NCI-H526 treated with DMSO at 0.1 percent for 48 hours (cell line): ENCODE measurements at places on chromosomes 13 and 19.

GRCh38 chr13:80173224-80173623, 167.7 kb downstream of the SPRY2 start:
- no peak for DNase-seq

DNA sequence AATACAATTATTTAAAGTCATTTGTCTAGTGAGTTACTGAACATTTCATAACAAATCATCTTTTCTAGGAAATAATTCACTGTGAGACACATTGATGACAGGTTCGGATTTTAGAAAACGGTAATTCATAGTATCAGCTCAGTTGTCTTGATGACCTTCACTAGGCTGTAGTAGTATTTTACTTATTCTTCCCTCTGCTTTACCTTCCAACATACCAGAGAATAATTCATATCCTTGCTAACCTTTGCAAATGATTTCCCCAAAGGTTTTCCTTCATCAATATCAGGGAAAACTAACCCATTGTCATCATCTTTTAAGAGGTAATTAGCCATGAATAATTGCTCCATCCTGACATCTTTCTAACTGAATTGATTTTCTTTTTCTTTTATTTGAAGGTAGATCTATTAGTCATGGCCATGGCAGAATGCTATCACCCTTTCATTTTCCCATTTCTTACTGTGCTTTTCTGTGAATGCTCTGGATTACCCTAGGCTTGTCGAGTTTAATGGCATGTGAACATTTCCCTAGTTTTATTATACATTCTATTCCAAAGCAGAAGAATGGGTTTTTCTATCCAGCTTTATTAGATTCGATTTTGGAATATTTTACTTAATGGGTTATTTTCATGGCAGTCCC, 299.2 kb downstream of the OLFM4 start:
- no peak for DNase-seq

DNA sequence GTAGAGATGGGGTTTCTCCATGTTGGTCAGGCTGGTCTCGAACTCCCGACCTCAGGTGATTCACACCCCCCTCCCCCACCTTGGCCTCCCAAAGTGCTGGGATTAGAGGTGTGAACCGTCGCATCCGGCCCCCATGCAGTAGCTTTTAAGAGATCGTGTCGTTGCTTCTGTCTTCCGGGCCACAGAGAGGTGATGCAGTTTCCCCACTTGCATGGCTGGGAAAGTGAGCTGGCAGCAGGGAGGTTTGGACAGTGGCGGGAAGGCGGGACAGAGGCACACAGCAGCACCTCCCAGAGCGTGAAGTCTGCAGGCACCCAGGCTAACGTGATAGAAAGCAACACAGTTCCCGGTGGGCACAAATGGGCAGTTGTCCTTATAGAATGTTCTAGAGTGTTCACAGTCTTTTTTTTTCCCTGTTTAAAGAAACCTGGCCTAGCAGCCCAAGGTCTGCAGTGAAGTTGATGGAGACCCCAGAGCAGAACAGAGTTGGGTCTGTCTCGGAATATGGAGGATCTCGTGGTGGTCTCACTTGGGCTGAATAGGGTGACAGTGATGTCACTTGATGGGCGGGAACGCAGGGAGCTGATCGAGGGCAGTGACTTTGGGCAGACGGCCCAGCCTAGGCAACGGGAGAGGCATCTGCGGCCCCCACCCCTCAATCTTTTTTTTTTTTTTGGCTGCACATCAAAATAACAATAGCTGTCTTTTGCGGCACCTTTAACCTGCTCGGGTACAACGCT, 4.9 kb downstream of the UHRF1 start:
- no peak for DNase-seq

- DNase-seq: no peak
These were observed 299.3 kb downstream of the UQCRFS1 start for GRCh38 chr19:28913626-28914025.

DNA sequence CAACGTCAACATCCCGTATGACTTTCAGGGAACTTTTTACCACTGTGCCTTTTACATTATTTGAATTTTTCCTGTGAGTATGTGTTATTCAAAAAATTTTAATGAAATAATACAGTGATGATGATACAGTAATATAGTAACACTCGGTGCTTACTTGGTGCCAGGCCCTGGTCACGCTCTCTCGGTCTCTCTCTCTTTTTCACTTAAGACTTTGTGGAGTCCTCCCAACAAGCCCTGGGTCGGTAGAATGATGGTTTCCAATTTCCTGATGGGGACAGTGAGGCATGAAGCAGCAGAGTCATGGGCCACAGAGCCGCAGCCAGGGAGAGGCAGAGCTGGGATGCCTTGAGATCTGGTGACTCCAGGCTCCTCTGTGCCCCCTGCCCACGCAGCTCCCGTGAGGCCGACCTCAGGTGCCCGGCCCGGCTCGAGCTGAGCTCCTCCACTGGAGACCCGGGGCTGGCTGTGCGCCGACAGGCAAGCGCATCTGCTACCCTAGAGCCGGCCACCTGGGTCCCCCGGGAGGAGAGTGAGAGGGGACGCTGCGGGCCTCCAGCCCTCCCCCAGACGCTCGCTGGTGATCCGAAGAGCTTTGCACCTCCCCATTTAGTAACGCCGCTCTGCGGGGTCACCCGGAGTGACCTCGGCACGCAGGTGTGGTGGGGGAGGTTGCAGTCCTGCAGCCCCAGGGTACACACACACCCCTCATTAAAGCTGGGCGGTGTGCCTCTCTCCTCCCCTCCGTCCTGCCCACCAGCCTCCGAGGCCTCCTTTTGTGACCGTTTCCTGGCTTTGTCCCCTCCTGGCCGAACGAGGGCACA, 4.4 kb upstream of the SBK3 start:
- no peak for DNase-seq

- no peak for DNase-seq
These were observed 28.6 kb upstream of the CYP2B6 start for GRCh38 chr19:40962460-40962961.

- DNase-seq: no peak
These were observed 347 bp upstream of the TJP3 start for GRCh38 chr19:3707868-3708206.

GRCh38 chr13:28411831-28412353, 83.0 kb downstream of the FLT1 start:
- DNase-seq: no peak

DNA sequence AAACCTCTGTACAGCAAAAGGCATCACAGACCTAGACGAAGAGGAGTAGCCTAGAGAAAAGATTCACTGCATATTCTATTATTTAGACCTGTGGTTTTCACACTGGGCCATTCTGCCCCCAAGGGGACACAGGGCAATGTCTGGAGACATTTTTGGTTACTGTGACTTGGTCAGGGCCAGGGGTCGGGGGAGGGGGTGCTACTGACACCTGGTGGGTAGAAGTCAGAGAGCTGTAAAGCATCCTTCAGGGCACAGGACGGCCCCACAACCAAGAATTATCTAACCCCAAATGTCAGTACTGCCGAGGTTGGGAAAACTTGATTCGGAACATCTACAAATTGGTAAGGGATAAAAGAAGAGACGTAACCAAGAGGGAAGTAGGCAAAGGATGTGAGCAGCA, 11.3 kb downstream of the ELAVL1 start:
- no peak for DNase-seq

GRCh38 chr13:110259651-110260050, 47.3 kb downstream of the COL4A1 start:
- DNase-seq: no peak

- DNase-seq: no peak
These were observed 21.7 kb upstream of the LAMP1 start for GRCh38 chr13:113275387-113275786.

DNA sequence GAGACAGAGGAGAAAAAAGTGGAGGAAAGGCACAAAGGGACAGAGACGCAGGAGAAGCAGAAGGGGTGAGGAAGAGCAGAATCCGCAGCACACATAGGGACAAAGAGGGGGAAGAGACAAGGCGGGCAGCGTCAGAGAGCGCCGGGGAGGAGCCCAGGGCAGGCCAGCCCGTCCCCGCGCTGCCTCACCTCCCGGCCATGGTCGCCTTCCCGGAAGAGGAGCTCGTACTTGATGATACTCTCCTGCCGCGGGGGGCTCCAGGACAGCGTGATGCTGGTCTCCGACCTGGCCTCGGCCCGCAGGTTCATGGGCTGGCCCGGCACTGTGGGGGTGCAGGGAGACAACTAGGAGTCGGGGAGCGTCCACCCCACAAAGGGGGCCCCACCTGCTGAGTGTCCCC, 100.6 kb downstream of the PTPRS start:
- no peak for DNase-seq

DNA sequence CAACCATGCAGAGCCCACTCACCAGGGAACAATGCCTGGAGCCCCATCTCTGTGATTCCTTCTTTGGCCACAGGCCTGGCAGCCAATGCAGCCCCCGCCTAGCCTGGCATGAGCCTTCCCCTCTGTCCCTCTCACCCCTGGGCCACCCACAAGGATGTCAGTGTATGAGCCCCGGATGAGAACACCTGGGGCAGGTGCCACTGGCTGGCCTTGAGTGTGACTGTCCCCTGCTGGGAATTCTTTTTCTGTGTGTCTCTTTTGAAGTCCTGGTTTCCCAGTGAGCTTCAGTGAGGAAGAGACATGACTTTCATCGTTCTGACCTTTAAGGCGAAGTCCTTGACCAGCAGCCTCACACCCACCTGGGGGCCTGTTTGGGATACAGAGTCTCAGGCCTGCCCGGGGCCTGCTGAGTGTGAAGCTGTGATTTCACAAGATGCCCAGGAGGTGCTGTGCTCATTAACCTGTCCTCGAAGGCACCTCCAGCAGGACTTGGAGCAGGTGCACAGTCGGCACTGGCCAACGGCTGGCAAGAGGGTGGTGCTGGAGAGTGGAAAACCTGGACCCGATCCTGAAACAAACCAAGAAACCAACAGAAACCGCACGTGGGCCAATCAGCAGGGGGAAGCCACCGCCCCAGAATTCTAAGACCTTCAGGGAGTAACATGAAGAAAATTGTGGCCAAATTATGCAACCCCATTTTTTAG, 27.4 kb upstream of the SPACA7 start:
- no peak for DNase-seq

GRCh38 chr13:89846926-89847585, 1500.4 kb upstream of the MIR17HG start:
- no peak for DNase-seq

DNA sequence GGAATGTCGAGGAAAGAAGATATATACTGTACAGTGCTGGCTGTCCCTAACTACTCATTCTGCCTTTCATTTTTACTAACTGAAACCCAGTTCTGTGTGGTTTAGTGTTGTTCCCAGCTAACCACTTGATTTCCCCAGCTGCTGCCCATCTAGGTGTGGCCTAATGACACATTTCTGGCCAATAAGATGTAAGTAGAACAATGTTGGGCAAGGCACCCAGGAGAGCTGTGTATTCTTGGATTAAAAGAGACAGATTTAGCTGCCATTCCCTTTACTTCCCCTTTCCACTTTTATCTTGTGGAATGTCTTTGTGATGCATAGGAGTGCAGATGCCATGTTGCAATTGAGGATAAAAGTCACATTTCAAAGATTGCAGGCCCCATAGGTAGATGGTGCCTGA, 28.3 kb upstream of the PCDH9 start:
- DNase-seq: no peak

GRCh38 chr19:55423225-55424005, 15.8 kb upstream of the UBE2S start:
- no peak for DNase-seq

- no peak for DNase-seq
These were observed 172.7 kb downstream of the ENOX1 start for GRCh38 chr13:43614063-43614462.

DNA sequence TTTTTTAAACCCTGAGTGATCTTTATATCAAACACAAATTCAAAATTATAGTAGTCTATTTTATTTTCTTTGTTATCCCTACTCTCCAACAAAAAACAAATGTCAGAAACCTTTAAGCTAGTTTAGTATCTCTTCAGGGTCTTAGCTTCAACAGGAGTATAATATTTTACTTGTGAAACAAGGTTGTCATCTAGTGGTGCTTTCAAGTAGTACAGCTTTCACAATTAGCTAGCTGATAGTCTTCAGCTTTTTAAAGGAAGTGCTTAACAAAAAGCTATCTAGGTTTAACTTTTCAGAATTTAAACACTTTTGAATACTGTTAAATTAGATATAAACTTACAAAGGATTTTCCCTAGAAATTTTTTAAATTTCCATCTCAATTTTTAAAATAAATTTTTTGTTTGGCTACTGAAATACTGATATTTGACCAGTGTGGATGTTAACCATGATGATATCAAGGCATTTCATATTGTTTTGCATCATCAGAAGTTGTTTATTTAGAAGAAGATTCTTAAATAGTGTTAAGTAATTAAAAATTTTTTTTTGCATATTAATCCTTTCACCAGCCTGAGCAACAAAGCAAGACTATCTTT, 34.2 kb downstream of the TDRD3 start:
- DNase-seq: peak; percentile 70

DNA sequence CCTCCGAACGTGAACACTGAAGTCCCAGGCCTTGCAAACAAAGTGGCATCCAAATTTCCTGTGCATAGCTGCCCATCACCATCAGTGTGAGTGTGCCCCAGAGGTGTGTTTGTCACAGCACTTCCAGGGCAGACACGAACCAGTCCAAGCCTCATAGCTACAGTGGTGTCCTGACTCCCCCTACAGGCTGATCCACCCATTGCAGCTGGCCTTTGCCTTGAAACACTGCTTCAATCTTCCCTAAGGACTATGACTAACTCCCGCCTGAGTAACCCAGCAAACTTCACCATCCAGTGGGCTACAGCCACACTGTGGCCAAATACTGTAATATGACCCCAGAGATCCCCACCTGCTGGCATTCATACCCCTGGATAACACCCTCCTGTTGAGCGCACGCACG, 3.9 kb downstream of the ZNF266 start:
- no peak for DNase-seq

DNA sequence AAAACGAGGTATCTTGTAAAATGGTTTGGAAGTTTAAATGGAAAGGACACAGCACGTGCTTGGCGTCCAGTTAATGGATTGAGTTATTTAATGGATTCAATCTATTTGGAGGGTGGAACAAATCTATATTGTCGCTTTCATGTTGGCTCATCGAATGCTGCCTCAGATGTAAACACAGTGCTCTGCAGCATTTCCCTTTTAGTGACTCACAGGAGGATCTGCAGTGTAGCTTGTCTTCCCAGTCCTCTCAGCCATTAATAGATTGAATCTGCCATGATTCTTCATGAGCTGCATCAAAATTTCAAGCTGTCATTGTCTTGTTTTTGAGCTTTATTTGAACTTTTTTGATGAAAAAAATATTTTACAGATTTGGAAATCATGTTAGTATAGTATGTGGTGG, 44.7 kb downstream of the DHRS12 start:
- no peak for DNase-seq

- DNase-seq: peak; percentile 25
These were observed 1.7 kb upstream of the ELAVL3 start for GRCh38 chr19:11482384-11483050.

- no peak for DNase-seq
These were observed 31.6 kb downstream of the SHISA2 start for GRCh38 chr13:26019881-26020870.

GRCh38 chr19:338421-338820, 6.2 kb downstream of the MIER2 start:
- DNase-seq: no peak
